HFFc6 (cell line): ENCODE measurements at places on chromosomes 12 and 14.
A peak's percentile ranks its signal among the peaks of the same experiment; 100 is the strongest.

- no peak for DNase-seq
Observed at GRCh38 chr12:57104292-57104910, 6.8 kb downstream of the STAT6 start.

GRCh38 chr14:54650959-54651351 lies 84.0 kb downstream of the SAMD4A start:
- DNase-seq: no peak

- no peak for DNase-seq
Observed at GRCh38 chr14:75402867-75403413, 24.9 kb upstream of the JDP2 start.

- DNase-seq: no peak
Observed at GRCh38 chr12:13154027-13154538, 42.4 kb upstream of the EMP1 start.

DNA sequence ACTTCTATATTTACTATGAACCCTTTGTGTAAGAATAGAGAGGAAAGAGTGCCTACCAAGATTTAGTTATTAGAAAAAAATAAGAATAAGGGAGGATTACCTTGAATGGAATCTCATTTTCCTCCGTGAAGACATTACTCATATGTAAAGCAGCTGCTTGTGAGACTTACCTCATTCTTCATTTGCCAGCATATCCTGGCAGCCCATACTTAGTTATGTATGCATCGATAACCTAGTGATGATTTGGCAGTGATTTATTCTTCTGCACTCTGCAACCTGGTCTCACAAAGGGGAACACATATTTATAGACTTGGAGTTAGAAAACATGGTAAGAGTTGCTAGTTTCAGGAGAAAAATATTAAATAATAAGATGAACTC lies 56.8 kb downstream of the LRFN5 start:
- DNase-seq: no peak

DNA sequence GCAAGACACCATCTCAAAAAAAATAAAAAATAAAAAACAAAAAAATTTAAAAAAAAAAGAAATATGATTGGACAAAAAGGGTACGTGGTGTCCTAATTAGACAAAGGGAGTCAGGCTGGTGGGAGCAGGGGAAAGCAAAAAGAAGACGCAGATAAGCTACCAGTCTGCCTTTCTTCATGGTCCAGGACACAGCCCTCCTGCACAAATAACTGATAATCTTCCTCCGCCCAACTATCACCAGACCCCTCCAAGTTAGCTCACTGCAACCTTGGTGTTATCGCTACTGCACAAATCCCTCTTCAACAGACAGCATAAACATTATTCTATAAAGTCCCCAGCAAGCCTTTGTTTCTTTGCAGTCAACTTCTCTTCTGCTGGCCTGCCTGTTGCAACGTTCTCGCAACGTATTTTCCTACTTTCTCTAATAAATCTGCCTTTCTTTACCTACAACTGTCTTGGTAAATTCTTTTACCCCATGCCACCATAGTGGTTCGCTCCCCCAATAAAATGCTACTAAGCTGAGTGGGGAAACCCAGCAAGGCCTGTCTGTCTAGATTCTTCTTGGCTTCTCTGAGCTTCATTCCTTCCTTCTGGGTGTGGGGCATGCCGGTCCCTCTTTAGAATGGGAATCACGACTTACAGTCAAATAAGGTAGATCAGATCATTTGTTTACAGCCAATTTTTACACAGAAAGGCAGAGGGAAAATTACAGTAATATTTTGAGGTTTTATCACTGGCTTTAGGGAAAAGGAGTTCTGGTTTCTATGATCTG lies 14.6 kb upstream of the DNAL1 start:
- no peak for DNase-seq

DNA sequence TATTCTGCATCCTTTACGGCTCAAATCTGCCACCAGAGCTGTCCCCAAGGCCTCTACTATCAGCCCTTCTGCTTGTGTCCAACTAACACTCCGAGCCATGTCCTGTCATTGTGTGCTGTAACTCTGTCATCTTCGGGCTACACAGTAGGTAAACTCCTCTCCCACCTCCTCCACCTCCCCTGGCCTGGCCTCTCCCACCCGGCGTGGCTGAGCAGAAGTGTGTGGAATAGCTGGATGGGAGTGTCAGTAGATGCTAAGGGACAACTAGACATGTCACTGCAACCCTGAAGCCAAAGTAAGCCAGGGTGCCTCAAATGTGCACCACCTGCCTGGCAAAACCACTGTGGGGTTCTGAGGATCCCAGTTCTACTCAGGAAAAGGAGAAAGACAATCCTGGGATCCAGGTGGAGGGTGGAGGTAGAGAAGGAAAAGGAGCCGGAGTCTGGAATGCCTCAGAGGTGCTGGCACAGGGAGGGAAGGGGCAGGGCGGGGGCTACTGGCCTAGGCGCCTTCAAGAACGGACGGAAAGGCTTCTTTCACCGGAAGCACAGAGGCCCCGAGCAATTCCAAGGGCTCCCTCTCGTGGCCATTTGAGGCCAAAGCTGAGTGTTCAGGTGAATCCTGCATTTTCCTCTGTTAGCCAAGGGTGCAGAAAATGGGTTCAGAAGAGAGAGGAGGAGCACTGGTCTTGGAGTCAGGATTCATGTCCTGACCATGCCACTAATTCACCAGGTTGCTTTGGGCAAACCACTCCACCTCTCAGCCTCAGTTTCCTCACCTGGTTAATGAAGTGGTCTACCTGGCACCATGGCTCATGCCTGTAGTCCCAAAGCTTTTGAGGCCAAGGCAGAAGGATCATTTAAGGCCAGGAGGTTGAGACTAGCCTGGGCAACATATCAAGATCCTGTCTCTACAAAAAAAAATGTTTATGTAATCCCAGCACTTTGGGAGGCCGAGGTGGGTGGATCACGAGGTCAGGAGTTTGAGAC lies 20.5 kb upstream of the FAM181A start:
- peak; percentile 16 for DNase-seq

DNA sequence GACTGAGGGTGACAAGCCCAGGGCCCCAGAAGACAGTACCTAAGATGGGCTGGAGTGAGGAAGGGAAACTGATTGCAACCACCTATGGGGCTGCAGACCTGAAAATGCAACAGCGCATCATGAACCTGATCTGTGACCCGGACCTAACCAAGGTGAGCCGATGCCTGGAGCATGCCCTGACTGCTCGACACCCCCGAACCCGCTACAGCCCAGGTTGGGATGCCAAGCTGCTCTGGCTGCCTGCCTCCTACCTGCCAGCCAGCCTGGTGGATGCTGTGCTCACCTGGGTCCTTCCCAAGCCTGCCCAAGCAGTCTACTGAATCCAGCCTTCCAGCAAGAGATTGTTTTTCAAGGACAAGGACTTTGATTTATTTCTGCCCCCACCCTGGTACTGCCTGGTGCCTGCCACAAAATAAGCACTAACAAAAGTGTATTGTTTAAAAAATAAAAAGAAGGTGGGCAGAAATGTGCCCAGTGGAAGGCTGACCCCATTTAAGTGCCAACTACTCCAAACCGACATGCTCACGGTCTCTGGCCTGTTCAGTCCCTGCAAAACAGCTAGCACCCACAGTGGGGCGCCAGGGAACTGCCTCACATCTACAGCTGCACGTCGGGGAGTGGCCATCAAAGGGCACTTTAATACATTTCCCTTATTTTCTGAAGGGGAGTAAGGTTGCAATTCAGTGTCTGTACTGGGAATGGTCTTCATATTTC lies 4.2 kb downstream of the RDH5 start:
- DNase-seq: peak; percentile 57

- no peak for DNase-seq
Observed at GRCh38 chr12:765840-766239, 13.5 kb downstream of the WNK1 start.

GRCh38 chr12:91384366-91384765 lies 201.7 kb upstream of the DCN start:
- no peak for DNase-seq

DNA sequence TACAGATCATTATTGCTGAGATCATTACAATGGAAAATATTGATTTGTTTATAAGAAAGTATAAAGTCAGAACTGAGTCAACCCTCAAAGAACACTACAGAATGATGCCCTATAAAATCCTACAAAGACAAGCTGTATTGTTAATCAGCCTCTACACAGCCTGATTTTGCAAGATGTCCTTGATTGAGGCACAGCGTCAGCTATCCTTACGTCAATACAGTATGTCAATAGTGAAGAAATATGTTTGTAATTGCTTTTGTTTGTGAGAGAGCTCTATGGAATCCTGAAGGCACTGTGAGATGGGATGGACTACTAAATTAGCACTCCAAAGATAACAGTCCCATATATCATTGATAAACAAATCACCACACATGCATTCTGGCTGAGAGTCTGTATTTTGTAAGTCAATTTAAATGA lies 70.7 kb downstream of the RASSF9 start:
- DNase-seq: no peak

DNA sequence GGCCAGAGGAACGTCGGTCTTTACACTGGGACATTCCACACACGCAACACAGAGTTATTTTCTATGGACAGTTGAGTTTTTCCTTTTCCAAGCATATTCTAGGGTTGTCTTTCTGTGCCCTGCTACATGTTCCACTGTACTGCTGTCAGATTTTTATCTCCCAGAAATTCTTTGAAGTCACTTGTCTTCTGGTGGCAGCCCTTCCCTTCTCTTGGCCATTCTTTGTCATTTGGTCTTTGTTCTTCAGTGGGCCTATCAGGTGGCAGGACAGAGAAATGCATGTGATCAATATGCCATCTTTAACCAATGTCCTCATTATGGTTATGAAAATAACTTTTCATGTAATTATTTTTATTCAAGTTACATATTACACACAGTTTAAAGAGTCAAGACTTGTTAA lies 36.3 kb downstream of the MARK3 start:
- DNase-seq: no peak

GRCh38 chr12:63869656-63870055 lies 25.2 kb downstream of the SRGAP1 start:
- DNase-seq: peak; percentile 9

GRCh38 chr14:24965934-24966578 lies 83.9 kb downstream of the STXBP6 start:
- peak; percentile 92 for DNase-seq

- DNase-seq: no peak
Observed at GRCh38 chr12:121145221-121145620, 12.5 kb downstream of the P2RX7 start.

- DNase-seq: no peak
Observed at GRCh38 chr14:89212386-89213235, 204.4 kb downstream of the FOXN3 start.

DNA sequence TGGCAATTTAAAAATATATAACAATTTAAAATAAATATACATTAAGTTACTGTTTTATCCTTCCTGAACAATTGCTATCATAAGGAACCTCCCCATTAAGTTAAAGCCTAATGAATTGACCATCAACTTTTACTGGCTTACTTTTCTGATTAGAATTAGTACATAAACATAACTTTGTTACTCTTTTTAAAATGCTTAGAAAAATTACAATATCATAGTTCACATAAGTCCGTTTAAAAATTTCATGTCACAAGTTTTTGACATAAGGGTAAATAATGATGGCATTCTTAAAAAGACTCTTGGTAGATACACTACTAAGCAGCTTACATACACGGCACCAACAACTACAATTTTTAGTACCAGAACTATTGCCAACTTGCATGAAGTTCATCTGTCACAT lies 1308.6 kb downstream of the FSCB start:
- DNase-seq: no peak

- no peak for DNase-seq
Observed at GRCh38 chr12:71222436-71222835, 64.6 kb upstream of the TSPAN8 start.

- no peak for DNase-seq
Observed at GRCh38 chr14:84541018-84541417, 988.9 kb upstream of the FLRT2 start.

DNA sequence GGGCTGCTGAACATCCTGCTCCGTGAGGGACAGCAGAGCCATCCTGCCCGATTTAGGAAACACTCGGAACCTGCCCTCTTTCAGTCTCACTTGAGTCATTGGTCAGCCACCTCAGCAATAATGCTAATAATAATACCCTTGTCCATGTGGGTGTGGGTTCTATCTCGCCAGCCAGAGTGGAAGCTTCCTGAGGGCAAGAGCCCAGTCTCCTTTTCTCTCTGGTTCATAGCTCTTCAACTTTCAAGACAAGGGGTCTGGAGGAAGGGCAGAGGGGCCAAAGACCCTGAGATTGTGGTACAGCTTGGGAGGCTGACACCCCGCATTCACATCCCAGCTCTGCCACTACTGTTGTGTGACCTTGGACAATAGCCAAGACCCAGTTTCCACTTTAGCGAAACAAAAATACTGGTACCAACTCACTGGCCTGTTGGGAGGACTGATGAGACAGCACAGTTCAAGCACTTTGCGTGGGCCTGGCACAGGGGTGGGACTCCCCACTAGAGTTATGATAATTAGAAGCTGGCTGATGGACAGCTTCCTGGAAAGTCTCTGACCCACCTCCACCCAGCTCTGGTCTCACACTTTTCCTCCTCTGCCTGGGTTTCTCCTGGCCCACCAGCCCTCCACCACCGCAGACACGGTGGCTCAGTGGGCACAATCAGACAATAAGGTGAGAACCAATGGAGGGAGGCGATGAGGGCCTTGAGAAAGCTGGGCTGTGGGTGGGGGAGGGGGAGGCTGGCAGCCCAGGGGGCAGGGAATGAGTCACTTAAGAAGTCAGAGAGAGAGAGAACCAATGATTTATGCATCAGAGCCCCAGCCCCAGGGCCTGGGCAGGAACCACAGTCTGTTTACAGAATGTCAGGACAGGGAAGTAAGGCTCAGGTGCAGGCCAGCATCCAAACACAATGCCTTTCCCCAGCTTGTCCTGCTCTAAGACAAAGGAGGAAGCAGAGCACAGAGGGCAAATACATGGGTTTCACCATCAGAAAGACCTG lies 9.6 kb downstream of the FAIM2 start:
- DNase-seq: no peak

GRCh38 chr12:26204612-26205289 lies 9.4 kb downstream of the SSPN start:
- no peak for DNase-seq

- DNase-seq: no peak
Observed at GRCh38 chr12:52006726-52007157, at the start of gene TAMALIN. TAMALIN (plus strand) TSS chr12:52006946; CDS start chr12:52007020, 74 bp downstream.

- peak; percentile 16 for DNase-seq
Observed at GRCh38 chr12:27015730-27016076, 1.5 kb upstream of the TM7SF3 start.

- peak; percentile 29 for DNase-seq
Observed at GRCh38 chr14:93318927-93319326, 13.9 kb downstream of the BTBD7 start.

GRCh38 chr12:68334132-68334531 lies 2.0 kb upstream of the MDM1 start:
- no peak for DNase-seq

GRCh38 chr12:130608132-130608531 lies 108.0 kb downstream of the RIMBP2 start:
- DNase-seq: no peak

DNA sequence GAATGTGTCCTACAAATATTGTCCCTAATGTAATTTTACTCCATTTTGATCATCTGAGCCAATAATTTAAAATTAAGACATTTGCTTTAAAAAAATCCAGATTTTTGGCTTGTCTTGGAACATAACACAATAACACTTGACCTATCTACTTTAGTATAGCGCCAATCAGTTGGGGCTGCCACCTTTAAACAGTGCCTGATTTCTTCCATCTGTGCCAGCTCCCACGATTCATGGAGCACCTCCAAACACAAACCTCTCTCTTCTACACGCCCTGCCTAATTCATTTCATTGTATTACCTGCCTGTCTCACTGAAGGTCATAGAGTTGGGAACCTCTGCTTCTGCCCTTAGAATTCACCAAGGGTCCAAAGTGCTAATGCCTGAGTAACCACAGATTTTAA lies 352.4 kb downstream of the TMEM132D start:
- DNase-seq: no peak

GRCh38 chr12:50599366-50600095 lies 94.7 kb downstream of the DIP2B start:
- DNase-seq: no peak
